T-helper 1 cell (primary cell): ENCODE measurements at places on chromosomes 5 and 9.
A peak's percentile ranks its signal among the peaks of the same experiment; 100 is the strongest.

- DNase-seq = no peak
Measured at GRCh38 chr9:133733796-133734533, 4.2 kb downstream of the SARDH start.

GRCh38 chr5:1059884-1060263 is 51.3 kb downstream of the NKD2 start:
- DNase-seq = no peak

GRCh38 chr9:36572515-36573418 is at the start of gene MELK:
Gene MELK (plus strand): TSS chr9:36572895. CDS start chr9:36581682, 8,787 bp downstream.
- peak; percentile 81 for DNase-seq

DNA sequence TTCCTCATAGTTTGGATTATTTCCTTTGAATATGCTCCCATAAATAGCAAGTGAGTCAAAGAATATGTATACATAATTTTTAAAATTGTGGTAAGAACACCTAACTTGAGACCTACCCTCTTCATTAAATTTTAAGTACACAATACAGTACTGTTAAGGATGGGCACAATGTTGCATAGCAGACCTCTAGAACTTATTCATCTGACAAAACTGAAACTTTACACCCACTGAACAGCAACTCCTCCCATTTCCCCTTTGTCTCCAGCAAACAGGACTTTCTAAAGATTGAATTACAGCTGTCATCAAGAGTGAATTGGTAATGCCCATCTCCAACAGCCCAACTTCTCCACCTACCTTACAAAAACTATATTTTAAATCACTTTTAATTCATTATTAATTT is 388.9 kb downstream of the HTR1A start:
- no peak for DNase-seq

- no peak for DNase-seq
Measured at GRCh38 chr9:68750255-68750654, 45.2 kb downstream of the PIP5K1B start.

- no peak for DNase-seq
Measured at GRCh38 chr5:33966805-33967204, 17.7 kb downstream of the SLC45A2 start.

GRCh38 chr5:160470437-160471361 is 49.0 kb downstream of the PTTG1 start:
- no peak for DNase-seq

- DNase-seq = no peak
Measured at GRCh38 chr9:124503713-124504529, 3.3 kb downstream of the NR5A1 start.

GRCh38 chr5:39891376-39891775 is 466.6 kb upstream of the DAB2 start:
- no peak for DNase-seq

- no peak for DNase-seq
Measured at GRCh38 chr9:91306296-91306630, 55.5 kb downstream of the AUH start.

DNA sequence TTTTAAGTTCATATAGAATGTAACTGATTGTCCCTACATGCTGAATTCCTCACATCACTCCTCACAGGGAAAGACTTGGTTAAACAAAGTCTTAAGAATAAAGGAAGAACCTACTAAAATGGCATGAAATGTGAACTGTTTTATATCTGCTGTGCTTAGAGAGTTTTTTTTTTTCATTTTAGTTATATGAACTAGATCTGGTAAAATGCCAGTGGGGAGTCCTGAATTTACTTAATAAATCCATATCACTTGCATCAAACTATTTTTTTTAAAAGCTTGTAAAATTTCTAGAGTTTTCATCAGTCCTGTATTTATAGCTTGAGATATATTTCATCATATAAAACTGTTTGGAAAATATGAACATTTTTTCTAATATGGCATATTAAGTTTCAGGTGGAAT is 1528.6 kb downstream of the EFNA5 start:
- no peak for DNase-seq

DNA sequence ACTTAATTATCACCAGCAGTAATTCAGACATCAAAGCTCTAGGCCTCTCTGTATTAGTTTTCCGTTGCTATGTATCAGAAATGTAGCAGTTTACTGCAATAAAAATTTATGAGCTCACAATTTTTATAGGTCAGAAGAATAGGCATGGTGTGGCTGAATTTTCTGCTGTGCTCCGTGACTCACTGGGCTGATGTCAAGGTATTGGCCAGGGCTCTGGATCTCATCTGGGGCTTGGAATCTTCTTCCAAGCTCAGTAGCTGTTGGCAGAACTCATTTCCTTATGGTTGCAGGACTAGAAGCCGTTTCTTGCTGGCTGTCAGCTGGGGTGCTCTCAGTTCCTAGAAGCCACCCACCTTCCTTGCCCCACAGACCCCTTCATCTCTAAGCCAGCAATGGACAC is 66.3 kb downstream of the PSAT1 start:
- DNase-seq = no peak

- no peak for DNase-seq
Measured at GRCh38 chr9:126217250-126217653, 109.4 kb upstream of the MVB12B start.

GRCh38 chr9:119697996-119698395 is 328.8 kb upstream of the BRINP1 start:
- no peak for DNase-seq

- DNase-seq = no peak
Measured at GRCh38 chr9:5920860-5921328, 30.2 kb downstream of the MLANA start.

DNA sequence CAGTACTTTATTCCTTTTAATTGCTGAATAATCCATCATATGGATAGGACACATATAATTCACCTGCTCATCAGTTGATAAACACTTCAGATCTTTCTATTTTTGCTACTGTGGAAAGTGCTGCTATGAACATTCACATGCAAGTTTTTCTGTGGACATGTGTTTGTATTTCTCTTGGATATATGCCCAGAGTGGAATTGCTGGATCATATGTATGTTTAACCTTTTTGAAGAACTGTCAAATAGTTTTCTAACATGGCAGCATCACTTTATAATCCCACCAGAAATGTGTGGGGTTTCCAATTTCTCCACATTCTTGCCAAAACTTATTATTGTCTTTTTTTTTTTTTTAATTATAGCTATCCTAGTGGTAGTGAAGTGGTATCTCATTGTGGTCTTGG is 15.1 kb downstream of the CARTPT start:
- no peak for DNase-seq

- no peak for DNase-seq
Measured at GRCh38 chr5:36646507-36647023, 40.2 kb downstream of the SLC1A3 start.

DNA sequence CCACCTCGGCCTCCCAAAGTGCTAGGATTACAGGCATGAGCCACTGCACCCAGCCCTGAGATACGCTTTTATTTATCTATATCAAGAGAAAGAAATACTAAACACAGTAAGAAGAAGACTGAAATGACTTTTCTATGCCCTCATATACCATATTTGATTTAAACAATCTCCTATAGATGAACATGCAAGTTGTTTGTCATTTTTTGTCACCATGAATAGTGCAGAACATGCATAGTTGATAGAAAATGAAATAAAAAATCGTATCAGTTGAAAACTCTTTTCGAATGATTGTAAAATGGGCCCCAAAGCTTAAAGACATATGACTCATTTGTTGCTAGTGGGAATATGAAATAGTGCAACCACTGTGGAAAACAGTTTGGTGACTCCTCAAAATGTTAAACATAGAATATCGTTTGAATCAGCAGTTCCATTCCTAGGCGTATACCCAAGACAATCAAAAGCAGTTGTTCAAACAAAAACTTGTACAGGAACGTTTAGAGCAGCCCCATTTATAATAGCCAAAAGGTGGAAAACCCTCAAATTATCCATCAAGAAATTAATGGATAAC is 61.4 kb upstream of the ANKH start:
- DNase-seq = no peak

GRCh38 chr9:114856215-114856941 is 50.5 kb upstream of the TNFSF15 start:
- DNase-seq = no peak

GRCh38 chr5:32833663-32834062 is 122.5 kb downstream of the NPR3 start:
- no peak for DNase-seq

- no peak for DNase-seq
Measured at GRCh38 chr9:121844098-121844497, 192.7 kb downstream of the DAB2IP start.

- DNase-seq = no peak
Measured at GRCh38 chr5:179229331-179229831, 115.9 kb downstream of the ADAMTS2 start.

DNA sequence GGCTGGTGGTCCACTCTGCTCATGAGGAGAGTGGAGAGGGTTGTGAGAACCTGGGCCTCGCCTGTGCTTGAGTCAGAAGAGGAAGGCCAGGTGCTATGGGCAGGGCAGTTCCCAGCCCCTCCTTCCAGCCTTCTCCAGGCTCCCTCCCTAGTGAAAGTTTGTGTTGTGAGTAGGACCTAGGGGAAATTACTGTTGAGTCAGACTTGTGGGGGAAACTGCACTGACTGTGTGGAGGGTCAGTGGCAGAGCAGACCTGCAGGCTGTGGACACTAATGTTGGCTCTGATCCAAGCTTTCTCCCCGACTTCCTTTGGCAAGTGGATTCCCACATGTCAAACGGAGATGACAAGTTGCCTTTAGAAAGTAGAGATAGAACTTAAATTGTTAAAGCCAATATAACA is 102.6 kb downstream of the ARHGAP26 start:
- no peak for DNase-seq

DNA sequence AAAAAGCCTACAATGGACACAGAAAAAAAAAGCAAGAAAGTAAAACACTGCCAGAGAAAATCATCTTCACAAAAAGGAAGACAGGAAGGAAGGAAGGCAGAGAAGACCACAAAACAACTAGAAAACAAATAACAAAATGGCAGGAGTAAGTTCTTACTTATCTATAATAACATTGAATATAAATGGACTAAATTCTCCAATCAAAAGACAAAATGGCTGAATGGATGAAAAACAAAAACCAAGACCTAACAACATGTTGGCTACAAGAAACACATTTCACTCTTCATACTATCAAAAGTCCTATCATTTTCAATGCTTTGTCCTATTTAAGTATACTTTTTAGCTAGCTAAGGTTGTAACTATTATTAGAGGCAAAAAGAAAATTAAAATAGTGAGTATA is 36.9 kb upstream of the HMGCR start:
- DNase-seq = no peak

DNA sequence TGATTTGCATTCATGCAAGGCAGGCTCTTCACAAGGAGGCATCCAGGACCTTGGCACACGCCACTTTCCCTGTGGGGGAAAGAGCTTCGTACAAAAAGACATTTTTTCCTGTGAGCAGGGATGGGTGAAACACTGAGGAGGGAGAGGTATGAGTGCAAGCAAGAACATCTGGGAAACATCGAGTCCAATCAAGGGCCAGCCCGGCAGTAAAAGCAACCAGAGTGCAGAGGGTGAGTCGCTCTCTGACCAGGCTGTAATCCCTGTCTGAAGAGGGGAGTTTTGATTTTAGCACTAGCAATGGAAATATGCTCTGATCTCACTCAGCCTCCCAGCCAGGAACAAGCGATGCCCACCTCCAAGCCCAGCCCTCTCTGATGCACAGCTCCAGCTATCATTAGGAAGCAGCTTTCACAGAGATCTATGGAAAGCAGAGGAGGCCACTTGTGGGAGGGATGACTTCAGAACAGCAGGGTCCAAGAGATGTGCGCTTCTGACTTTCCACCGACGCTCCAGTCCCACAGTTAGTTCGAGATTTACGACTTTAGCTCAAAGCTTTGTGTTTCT is 211.0 kb upstream of the ADAMTS16 start:
- DNase-seq = no peak

- peak; percentile 79 for DNase-seq
Measured at GRCh38 chr9:131668439-131669268, 71.2 kb downstream of the RAPGEF1 start.

GRCh38 chr5:67028941-67029340 is 167.7 kb downstream of the CD180 start:
- DNase-seq = no peak

DNA sequence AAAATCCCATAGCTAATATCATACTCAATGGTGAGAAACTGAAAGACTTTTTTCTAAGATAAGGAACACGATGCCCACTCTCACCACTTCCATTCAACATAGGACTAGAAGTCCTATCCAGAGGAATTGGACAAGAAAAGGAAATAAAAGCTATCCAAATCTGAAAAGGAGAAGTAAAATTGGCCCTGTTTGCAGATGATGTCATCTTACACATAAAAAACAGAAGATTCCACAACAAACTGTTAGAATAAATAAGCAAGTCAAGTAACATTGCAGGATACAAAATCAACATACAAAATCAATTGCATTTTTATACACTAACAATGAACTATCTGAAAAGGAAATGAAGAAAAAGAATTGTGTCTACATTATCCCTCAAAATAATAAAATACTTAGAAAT is 308.0 kb downstream of the MCTP1 start:
- DNase-seq = no peak

DNA sequence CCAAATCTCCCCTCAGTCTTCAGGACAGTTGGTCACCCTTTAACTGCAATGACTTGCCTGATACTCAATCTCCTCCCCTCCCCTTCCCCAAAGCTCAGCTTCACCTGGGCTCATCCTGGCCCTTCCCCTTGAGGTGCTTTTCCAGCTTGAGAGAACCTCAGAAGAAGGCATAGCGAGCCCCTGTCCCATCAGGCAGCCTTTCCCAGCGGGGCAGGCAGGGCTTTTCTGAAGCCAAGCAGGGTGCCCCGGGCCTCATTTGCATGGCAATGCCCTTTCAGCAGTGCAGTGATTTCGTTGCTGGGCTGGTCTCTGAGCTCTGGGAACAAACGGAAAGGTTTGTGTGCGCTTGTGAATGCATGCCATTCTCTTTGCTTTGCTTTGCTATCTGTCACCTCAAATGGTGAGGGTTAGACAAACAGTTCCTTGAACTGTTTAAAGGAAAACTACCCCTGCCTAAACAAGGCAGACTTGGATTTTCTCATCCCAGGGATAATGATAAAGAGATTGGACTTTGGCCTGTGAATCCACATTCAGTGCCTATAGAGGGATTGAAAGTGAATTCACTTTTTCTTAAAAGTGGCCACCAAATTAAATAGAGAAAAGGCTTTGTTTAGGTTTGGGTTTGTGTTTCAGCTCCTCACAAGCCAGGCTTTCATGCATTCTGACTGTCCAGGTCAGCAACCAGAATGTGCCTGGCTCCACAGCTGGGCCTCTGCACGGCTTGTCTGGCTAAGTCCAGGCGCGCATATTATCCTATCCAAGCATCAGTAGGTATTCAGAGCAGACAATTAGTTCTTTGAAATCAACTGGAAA is 165.3 kb downstream of the ZNF608 start:
- no peak for DNase-seq

DNA sequence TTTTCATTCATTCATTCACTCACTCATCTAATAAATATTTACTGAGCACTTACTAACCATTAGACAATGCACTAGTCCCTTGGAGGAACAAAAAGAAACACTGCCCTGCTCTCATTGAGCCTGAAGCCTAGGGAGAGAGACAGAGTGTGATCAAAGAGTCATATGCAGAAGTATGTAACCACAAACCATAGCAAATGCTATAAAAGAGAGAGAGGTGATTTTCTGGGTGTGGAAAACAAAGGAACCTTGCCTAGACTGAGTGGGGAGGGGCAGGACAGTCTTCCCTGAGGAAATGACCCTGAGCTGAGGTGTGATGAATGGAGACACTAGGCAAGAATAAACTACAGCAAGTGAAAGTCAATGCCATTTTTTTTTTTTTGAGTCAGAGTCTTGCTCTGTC is 10.8 kb upstream of the ADRA1B start:
- no peak for DNase-seq
